ENCODE measurements at places on chromosomes 3 and 15.
A peak's percentile ranks its signal among the peaks of the same experiment; 100 is the strongest.

DNA sequence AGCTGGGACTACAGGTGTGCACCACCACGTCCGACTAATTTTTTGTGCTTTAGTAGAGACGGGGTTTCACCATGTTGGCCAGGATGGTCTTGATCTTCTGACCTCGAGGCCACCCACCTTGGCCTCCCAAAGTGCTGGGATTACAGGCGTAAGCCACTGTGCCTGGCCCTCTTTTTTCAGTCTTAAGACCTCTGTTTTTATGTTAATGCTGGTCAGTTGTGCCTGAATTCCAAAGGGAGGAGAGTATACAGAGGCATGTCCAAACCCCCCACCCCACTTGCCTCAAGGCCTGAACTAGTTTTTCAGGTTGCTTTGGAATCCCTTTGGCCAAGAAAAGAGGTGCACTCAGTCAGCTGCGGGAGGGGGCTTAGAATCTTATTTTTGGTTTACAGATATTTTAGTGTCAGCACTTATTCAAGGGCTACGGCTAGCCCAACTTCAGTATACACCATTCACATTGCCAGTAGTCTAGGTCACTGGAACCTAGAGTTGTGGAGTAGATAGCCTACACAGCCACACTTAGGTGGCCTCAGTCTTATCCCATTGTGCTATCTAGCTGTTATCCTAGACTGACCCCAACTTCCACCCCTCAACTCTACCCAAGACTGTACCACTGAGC, 128.0 kb upstream of the TPM1 start:
- DNase-seq, result no peak

- no peak for DNase-seq
Observed at GRCh38 chr3:52537726-52538421, 1.5 kb downstream of the UQCC5 start.

- DNase-seq, result peak; percentile 9
Observed at GRCh38 chr3:52123106-52123725, 31.0 kb downstream of the POC1A start.

GRCh38 chr3:177746337-177746933, 549.2 kb upstream of the TBL1XR1 start:
- DNase-seq, result no peak

- no peak for DNase-seq
Observed at GRCh38 chr15:70196372-70197316, 98.9 kb upstream of the TLE3 start.

DNA sequence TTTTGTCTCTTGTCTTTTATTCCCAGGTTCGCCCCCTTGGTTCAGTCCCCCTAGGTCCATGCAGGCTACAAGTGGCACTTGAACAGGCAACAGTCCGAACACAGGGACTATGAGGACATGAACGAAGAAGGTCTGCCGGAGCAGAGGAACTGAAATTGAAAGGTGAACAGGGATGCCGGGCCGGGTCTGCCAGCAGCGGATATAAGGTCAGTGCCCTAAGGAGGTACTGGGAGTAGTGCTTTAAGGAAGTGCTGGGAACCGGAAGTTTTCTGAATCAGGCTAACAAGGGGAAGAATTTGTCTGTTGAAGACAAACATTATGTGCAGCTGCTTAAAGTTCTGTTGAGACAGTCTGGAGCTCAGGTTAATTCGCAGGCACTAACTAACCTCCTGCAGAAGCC, 46.8 kb downstream of the LSM3 start:
- no peak for DNase-seq

DNA sequence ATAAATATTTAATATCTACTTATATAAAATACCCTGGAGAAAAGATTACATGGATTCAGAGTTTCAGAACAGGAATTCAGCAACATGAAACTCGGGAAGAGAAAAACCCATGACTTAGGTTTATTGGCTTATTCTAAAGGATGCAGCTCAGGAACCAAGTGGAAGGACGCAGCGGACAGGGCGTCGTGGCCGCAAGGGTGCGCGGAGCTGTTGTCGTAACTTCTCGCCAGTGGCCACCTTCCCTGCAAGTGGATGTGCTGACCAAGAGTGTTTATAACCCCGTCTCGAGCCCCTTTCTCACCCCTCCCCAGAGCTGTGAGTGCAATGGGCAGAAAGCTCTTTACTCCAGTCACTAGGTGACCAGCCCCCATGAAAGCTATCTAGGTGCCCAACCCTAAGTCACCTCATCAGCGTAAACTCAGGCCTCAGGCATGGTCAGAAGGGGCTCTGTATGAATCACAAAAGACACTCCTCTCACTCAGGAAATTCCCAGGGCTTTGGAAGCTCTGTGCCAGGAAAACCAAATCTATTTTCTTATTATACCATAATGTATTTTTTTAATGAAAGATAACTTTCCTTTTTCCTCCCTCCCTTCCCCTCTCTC, 77.3 kb downstream of the CHRNA7 start:
- no peak for DNase-seq

GRCh38 chr3:195895078-195895860, 13.1 kb downstream of the TNK2 start:
- no peak for DNase-seq

- DNase-seq, result peak; percentile 15
Observed at GRCh38 chr3:169863458-169863899, 6.3 kb downstream of the LRRC31 start.

- no peak for DNase-seq
Observed at GRCh38 chr3:174099724-174100123, 702.2 kb downstream of the NLGN1 start.

GRCh38 chr3:58495101-58495500, 3.2 kb downstream of the KCTD6 start:
- no peak for DNase-seq

GRCh38 chr3:3170998-3171397, 8.5 kb downstream of the CRBN start:
- no peak for DNase-seq

GRCh38 chr3:192068464-192069254, 607.7 kb downstream of the PYDC2 start:
- no peak for DNase-seq

- DNase-seq, result no peak
Observed at GRCh38 chr3:100103558-100104441, 10.5 kb downstream of the FILIP1L start.

DNA sequence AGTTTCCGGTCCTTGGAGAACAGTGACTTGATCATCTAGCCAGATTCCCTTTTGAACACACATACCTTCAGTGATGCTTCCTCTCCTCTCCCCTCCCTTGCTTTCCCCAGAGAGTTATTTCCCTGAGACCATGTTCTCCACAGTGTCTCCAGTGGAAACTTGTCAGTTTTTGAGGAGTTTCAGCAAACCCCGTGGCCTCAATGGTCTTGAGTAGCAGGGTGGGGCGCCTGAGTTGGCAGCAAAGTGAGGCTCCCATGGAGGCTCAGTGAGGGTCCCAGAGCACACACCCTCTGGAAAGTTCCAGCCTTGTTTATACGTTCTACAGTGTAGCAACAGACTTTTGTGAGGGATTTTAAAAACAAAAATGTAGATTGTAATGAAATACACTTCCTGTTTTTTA, 135.1 kb downstream of the LRRC28 start:
- DNase-seq, result no peak

- DNase-seq, result peak; percentile 76
Observed at GRCh38 chr3:57983734-57984518, 24.3 kb upstream of the FLNB start.
